Activated CD4-positive, alpha-beta memory T cell treated with anti-CD3 and anti-CD28 coated beads, Interleukin-2, amount 10 ng/mL, durations not matched to agents 7 days and 5 days (primary cell): ENCODE measurements at places on chromosomes 4 and X.

- H3K27ac ChIP-seq, result no peak overlapping the region
- no peak overlapping the region for H3K4me3 ChIP-seq
- DNase-seq, result no peak
- no peaks in the 10 kb centered on the region for H3K4me1 ChIP-seq
Measured at GRCh38 chrX:36684053-36684452, 324.1 kb upstream of the FAM47C start.

DNA sequence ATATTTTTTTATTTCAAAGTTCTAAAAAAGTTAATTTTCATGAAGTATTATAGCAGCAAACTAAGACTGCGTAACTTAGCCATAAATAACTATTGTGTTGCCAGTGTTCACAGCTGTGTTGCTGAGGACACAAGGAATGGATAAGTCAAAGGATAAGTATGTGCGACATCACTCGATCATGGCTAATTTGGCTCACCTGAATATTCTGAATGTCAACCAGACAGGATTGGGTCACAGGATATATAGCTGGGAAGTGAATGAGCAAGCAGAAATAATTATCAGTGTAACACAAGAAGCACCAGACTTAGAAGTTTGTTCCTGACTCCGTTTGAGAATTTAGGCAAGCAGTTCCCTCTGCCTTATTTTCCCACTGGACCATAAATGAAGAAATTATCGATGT lies 33.9 kb downstream of the PRDM8 start:
- no peak overlapping the region for H3K4me3 ChIP-seq
- H3K27ac ChIP-seq, result no peak overlapping the region
- H3K27me3 ChIP-seq, result peaks cover 40% of the 10 kb centered on the region
- H3K36me3 ChIP-seq, result no peaks in the 10 kb centered on the region

GRCh38 chr4:19736968-19737756 lies 514.5 kb upstream of the SLIT2 start:
- H3K36me3 ChIP-seq, result no peaks in the 10 kb centered on the region
- H3K4me1 ChIP-seq, result no peaks in the 10 kb centered on the region
- no peak overlapping the region for H3K27ac ChIP-seq
- no peak overlapping the region for H3K4me3 ChIP-seq
- no peak for DNase-seq

DNA sequence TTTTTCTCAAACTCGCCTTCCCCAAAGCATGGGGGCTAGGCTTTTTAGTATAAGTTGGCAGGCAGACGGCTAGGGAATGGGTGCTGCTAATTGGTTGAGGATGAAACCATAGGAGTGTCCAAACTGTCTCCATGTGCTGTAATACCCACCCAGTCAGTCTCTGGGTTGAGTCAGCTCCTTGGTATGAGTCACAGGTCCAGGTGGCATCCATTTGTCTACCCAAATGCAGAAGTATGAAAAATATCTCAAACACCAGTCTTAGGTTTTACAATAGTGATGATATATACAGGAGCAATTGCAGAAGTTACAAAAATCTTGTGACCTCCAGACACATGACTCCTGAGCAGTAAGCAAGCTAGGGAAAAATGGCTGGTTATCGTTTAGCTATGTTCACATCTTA lies 27.4 kb upstream of the CCSER1 start:
- H3K27me3 ChIP-seq, result peaks cover 4% of the 10 kb centered on the region
- no peak overlapping the region for H3K4me3 ChIP-seq
- H3K4me1 ChIP-seq, result no peaks in the 10 kb centered on the region
- H3K27ac ChIP-seq, result no peak overlapping the region

DNA sequence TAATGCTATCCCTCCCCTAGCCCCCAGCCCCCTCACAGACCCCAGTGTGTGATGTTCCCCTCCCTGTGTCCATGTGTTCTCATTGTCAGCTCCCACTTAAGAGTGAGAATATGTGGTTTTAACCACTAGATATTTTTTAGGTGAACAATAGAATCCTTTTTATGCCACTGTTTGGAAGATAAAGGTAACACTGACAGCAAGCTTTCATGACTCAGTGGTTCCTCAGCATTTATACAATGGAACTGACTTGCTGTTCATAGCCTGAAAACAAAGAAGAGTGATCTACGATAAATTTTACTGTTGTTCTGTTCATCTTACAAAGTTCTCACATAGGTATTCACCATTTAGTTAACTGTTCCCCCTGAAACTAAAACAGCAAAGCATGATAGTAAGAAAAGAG lies 147.8 kb downstream of the ARHGAP10 start:
- H3K36me3 ChIP-seq, result peaks cover 42% of the 10 kb centered on the region
- no peak overlapping the region for H3K27ac ChIP-seq
- H3K4me1 ChIP-seq, result no peaks in the 10 kb centered on the region
- no peaks in the 10 kb centered on the region for H3K27me3 ChIP-seq

DNA sequence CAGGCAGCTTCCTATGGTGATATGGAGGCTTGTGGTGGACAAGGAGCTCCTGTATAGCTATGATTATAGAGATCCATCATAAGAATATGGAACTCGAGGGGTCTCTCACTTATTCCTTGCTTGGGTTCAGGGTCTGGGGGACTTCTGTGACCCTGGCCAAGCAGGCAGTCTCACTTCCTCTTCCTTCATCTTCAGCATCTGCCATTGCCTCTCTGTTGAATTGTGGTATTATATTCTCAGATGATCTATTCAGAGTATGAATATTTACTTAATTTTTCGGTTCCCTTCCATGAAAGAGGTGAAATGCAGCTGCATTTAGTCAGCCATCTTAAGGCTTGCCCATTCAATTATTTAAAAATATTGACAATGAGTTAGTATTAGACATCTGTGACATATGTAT lies 292.9 kb downstream of the SPIN4 start:
- H3K27ac ChIP-seq, result no peak overlapping the region
- no peaks in the 10 kb centered on the region for H3K4me1 ChIP-seq
- H3K27me3 ChIP-seq, result no peaks in the 10 kb centered on the region
- no peak overlapping the region for H3K4me3 ChIP-seq
- H3K36me3 ChIP-seq, result no peaks in the 10 kb centered on the region

DNA sequence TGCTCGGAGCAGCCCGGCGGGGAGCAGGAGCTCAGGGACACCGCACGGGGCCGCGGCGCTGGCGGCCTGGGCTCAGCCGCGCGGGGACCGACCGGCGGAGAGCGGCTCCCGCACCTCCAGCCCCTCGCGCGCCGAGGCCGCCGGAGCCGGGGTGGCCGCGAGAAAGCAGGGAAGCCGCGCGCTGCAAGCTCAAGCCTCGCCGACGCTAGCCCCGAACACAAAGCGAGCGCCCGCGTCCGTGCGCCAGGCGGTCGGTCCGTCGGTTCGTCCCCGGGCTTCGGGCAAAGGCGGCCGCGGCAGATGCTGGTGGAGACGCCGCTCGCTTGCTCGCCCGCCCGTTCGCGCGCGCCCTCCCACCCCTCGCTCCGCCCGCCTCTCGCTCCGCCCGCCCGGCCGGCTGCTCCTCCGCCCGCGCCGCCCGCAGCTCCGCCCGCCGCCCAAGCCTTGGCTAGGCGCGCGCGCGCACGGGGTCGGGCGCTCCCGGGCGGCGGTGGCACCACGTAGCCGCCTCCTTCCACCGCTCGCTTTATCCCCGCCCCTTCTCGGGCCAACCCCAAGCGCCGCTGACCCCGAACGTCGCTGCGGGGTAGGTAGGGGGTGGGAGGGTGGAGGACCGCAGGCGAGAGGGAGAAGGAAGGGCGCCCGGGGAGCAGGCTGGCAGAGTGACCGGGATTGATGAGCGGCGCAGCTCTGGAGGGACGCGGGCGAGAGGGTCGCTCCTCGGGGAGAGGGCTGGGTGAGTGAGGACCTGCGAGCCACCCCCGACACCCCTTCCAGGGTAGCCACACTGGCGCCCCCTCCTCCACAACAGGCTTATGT lies at the start of gene TSPAN5:
Gene TSPAN5, minus strand, starts transcription at position 325 of the 819 bp plus-strand sequence.
- H3K4me3 ChIP-seq, result peak within 1 kb of the TSS; percentile 93
- H3K27ac ChIP-seq, result peak within 1 kb of the TSS; percentile 74
- H3K4me1 ChIP-seq, result peaks cover 75% of the 10 kb centered on the region
- H3K36me3 ChIP-seq, result peaks cover 17% of the 10 kb centered on the region
- H3K27me3 ChIP-seq, result no peaks in the 10 kb centered on the region

- DNase-seq, result no peak
- no peaks in the 10 kb centered on the region for H3K27me3 ChIP-seq
- H3K4me1 ChIP-seq, result no peaks in the 10 kb centered on the region
- H3K4me3 ChIP-seq, result no peak overlapping the region
- no peaks in the 10 kb centered on the region for H3K36me3 ChIP-seq
Measured at GRCh38 chr4:174005422-174005821, 278.0 kb downstream of the FBXO8 start.

DNA sequence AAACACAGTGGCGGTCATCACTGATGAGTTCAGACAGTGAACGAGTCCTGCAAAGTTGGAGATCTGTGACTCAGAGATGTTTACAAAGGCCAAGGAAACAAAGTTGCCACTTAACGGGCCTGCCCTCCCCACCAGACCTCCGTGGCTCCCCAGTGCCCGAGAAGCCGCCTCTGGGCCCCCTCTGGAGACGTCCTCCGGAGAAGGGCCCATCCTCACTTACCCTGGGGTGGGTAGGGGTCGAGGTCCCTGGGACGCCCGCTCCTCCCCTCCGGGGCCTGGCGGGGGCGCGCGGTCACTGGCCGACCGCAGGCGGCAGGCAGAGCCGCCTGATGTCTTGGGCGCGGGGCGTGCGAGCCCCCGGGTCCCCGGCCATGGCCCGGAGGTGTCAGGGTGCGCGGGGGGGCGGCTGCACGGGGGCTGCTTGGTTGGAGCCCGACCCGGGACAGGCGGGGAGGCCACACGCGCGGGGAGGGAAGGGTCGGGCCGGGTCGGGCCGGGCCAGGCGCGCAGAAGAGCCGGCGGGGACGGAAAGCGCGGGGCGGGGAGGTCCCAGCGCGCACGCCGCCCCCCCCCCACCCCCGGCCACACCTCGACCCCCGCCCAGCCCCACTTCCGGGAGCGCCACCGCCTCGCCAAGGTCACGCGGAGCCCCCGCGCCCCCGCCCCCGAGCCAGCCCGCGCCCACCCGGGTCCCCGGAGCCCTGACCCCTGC lies 529 bp downstream of the DHRSX start:
- H3K27ac ChIP-seq, result peak overlapping the region; percentile 58
- peak overlapping the region; percentile 77 for H3K4me3 ChIP-seq
- DNase-seq, result peak; percentile 34

- H3K27me3 ChIP-seq, result peaks cover 6% of the 10 kb centered on the region
- no peak overlapping the region for H3K27ac ChIP-seq
- DNase-seq, result no peak
- H3K4me1 ChIP-seq, result no peaks in the 10 kb centered on the region
- no peaks in the 10 kb centered on the region for H3K36me3 ChIP-seq
- H3K4me3 ChIP-seq, result no peak overlapping the region
Measured at GRCh38 chr4:159027535-159027934, 75.3 kb upstream of the RAPGEF2 start.
